Osteoblast (primary cell): ENCODE measurements at places on chromosomes 2 and 18. TPM values are rescaled to one million over a fixed set of nuclear protein-coding genes. Genes with fewer than 3 reads are reported as not detected.

The LHCGR gene
- not detected in 2 replicates for total RNA-seq

The IFIH1 gene
- 7.2 and 9.1 TPM in 2 replicates for total RNA-seq

The GPR39 gene
- 3.6 and 4.4 TPM in 2 replicates for total RNA-seq

The FZD7 gene
- total RNA-seq: 64.8 and 73.8 TPM in 2 replicates

The CHST9 gene
- not detected in 2 replicates for total RNA-seq

The ADD2 gene
- total RNA-seq: not detected in 2 replicates
